ENCODE measurements at places on chromosomes 16 and 17.

DNA sequence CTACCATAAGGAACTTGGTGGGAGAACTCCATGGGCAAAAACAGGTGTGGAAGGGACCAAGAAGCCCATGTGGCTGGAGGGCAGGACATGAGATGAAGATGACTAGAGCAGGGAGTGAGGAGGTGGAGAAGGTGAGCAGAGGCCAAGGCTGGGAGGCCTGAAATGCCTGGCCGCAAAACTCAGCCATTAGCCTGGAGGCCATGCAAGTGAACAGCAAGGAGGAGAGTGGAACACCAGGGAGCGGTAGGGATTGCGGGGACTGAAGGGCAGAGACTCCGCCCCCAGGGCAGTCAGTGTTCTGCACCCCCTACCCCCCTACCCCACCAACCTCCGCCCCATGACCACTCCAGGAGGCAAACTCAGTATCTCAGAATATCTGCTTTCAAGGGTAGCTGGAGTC lies 17.0 kb downstream of the BCL7C start:
- DNase-seq, result no peak

- no peak for DNase-seq
These were observed 82.2 kb downstream of the SPECC1 start for GRCh38 chr17:20091174-20092029.

DNA sequence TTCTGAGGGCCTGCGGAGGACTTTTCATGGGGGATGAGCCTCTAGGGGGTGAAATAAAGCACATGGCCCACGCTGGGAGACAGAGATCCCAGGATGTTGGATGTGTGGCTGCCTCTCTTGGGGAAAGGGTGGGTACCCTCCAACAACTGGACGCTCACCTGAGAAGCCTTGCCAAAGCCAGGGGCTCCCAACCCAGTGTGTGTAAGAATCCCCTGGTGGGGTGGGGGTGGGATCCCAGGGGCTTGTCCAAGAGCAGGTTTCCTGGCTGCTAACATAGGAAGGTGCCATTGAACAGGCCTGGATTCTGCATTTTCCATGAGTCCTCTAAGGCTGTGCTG lies 587 bp downstream of the SNX20 start:
- no peak for DNase-seq

DNA sequence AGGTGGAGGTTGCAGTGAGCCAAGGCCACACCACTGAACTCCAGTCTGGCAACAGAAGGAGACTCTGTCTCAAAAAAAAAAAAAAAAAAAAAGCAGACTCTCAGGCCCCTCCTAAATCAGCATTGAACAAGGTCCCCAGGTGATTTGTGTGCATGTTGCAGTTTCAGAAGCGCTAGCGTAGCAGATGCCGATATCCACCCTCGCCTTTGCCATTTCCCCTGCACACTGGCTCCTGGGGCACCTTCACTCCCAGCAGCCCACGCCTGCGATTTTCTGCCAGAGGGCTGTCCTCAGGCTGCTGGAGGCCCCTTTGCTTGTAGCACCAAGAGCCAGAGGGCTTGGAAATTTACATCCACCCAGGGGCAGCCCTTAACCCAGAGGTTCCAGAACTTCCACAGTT lies 95.6 kb downstream of the WSCD1 start:
- no peak for DNase-seq

- no peak for DNase-seq
These were observed 6.2 kb downstream of the TNP2 start for GRCh38 chr16:11262915-11263314.

- peak; percentile 50 for DNase-seq
These were observed 9.4 kb upstream of the ENGASE start for GRCh38 chr17:79065105-79065670.

DNA sequence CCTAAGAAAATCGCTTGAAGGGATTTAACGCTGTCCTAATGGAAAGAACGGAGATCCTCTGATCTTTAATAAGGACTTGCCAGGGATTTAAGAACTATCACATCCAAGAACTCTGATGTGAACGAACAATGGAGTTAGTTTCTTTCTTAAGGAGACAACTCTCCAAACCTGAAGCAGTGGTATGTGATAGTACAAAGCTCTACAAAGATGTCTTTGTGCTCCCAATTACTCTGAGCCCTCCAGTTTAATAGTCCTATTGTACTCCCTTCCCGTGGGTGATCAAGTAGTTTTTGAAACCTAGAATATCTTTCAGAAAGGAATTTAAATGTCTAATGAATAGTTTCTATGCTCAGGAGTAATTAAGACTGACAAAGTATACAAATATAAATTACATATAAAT lies 123.8 kb downstream of the FTO start:
- DNase-seq, result no peak

DNA sequence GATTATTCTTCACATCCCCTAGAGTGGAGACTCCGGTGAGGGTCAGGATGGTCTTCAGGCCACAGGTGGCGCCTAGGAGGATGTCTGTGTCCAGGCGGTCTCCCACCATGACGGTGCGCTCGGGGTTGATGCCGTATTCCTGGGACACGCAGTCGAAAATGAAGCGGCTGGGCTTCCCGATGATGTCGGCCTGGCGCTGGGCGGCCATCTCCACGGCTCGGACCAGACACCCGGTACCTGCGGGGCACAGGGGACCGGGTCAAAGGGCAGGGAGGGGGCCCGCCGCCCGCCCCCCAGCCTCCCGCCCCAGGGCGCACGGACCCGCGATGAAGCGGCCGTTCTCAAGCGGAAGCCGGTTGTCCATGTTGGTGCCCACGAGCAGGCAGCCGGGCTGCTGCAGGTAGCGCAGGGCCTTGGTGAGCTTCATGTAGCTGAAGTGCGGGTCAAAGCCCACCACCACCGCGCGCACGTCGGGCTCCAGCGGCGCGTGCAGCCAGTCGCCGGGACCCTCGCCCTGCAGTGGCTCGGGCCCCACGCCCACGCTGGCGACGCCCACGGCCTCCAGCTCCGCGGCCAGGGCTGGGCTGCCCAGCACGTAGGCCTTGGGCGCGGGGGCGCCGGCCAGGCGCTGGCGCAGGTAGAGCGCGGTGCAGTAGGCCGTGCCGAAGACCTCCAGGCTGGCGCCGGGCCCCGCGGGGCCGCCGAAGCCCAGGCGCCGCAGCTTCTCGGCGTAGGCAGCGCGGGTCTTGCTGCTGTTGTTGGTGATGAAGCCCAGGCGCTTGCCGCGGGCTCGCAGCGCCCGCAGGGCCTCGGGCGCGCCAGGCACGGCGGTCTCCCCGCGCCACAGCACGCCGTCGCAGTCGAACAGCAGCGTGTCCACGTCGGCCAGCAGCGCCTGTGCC lies 572 bp downstream of the PGP start:
- DNase-seq, result no peak

- no peak for DNase-seq
These were observed 12.1 kb upstream of the CCL8 start for GRCh38 chr17:34307110-34307509.

DNA sequence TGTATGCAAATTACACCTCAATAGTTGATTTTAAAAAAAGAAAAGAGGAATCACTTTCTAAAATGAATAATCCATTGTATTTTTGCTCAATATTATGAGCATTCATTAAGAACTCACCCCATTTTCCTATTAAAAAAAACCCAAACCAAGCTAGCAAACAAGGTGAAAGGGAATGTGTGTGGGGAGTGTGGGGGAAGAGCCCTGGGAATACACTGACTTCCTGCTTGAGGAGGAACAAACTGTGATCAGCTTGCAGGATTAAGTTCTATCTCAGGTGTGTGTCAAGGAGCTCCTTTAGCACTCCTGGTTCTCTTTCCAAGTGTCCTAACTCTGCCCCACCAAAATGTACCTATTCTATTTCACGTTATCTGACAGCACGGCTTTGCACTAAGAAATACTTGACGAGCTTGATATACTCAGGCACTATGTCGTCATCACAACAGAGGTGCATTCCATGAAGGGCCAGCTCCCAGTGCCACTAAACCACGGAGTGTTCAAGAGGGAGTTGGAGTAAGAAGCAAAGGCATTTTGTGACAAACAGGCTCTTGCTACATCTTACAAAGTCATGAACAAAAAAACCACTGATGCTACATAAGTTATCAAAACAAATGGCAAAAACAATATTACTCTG lies 73.2 kb downstream of the MYH10 start:
- no peak for DNase-seq

DNA sequence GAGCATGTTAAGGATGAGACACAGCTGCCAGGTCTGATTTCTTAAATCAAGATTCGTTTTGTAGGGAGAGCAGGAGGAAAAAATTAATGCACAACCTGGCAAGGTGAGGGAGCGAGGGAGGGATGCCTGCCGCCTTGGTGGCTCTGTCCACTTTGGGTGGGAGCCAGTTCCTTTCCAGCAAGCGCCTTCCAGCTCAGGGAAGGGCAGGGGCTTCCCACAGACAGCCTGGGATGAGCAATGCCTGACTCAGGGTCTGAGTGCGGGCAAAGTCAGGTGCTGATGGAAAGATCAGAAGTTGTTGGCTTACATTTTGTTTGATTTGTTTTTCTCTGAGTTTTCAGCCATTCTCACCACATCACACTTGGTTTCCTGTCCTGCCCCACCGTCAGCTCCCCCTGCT lies 220.7 kb downstream of the ENGASE start:
- no peak for DNase-seq

DNA sequence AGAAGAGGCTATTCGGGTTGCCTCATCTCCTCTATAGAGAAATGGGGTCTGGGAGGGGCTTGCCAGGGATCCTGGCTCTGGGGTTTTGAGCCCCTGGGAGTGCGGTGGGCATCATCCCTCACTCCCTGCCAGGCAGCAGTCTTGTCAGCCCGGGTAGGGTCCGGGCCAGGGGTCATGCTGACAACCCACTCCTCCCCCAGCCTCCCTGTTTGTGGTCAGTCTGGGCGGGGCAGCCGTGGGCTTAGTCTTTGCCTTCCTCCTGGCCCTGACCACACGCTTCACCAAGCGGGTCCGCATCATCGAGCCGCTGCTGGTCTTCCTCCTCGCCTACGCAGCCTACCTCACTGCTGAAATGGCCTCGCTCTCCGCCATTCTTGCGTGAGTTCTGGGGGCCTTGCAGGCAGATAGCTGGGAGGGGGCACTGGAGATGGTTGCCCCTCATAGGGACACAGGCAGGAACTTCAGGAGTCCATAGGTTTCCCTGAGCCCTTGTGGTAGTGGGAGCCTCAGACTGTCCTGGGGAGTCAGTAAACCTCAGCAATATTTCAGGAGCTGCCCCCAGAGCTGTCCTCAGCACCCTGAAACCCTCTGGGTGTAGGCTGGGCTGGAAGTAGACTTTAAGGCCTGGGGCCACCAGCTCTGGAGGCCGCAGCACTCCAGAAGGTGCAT lies 6.9 kb downstream of the SLC9A5 start:
- no peak for DNase-seq

- no peak for DNase-seq
These were observed 47.0 kb downstream of the SMURF2 start for GRCh38 chr17:64615028-64615677.

DNA sequence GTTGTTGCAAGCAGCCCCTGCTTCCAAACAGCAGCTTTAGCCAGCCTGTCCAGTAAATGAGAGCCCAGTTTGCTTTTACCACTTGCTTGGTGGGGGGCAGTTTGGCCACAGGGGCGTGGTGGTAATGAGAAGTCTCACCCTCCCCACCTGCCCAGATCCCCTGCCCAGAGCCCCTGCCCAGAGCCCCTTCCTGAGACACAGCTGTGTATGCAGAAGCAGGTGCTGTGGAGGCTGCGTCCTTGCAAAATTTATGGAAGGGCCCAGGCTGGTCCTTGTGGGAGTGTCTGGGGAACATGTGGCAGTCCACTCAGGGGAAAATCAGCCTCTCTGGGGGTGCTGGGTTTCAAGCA lies 27.6 kb upstream of the LGALS9 start:
- no peak for DNase-seq

- no peak for DNase-seq
These were observed 89.0 kb downstream of the SYCE1L start for GRCh38 chr16:77288222-77288621.

DNA sequence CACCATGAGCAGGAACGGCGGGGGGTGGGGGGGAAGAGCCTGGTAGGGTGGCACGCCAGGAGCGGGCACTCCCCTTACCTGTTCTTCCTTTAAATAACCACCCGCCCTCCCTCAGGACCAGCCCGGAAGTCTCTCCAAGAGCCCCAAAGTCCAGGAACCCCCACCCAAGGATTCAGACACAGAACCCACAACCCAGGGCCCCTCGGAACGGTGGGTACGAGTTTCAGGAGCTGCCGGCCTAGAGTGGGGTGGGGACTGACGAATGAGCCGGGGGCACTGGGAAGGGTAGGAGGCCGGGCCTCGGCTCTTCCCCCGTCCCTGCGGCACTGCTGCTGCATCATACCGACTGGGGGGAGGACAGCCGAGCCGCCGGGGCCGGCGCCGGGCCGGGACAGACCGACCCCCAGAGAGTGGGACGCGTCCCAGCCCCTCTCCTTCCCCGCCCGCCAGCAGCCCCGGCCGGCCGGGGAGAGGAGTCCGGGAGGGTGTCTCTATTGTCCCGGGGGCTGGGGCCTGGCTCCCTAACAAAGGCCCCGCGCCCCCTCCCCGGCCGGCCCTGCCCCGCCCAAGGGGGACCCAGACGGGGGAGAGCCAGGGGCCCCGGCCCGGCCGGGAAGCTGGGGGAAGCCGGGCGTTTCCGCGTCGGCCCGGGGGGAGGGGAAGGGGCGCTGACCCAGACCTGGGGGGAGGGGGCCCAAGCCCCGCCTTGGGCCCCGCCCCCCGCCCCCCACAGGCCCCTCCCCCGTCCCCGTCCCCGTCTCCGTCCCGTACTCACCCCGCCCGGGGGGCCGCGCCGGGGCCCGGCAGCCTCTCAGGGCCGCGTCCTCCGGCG lies 747 bp downstream of the ATXN7L3 start:
- DNase-seq, result peak; percentile 49

DNA sequence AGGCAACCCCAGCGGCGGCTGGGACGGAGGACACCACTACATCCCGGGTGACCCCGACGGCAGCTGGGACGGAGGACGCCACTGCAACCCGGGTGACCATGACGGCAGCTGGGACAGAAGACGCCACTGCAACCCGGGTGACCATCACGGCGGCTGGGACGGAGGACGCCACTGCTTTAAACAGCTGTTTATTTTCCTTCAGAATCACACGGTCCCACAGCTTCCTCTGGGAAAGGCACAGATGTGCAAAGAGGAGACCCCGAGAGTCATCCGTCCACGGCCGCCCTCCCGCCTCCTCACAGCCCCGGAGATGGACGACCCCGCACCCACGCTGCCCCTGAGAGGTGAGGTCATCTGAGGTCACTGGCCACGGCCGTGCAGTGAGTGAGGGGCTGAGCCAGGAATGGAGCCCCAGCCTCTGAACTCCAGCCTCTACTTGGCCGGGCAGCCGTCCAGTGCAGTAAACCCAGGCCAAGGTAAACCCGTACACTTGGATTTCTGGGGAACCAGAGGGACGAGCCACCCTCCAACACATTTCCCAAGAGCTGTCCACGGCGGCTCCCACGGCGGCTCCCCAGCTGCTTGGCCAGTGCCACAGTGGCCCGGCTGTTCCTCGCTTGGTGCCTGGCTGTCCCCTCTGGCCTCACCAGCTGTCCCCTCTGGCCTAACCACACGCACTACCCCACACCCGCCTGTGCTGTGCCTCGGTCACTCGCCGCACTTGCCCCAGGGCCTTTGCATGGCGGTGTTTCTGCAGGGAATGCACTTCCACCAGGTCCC lies 43.2 kb upstream of the PABPN1L start:
- DNase-seq, result no peak

DNA sequence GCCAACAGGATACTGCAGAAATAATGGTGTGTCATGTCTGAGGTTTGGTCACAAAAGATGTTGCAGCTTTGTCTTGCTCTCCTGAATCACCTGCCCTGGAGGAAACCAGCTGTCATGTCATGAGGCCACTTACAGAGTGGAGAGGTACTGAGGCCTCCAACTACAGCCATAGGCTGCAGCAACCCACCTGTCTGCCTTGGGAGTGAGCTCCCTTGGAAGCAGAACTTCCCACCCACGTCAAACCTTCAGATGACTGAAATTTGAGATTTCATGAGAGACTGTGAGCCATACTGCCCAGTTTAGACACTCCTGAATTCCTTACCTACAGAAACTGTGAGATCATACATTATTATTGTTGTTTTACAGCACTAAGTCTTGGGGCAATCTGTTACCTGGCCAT lies 475.9 kb downstream of the HS3ST3B1 start:
- DNase-seq, result no peak

All from T-helper 9 cell (primary cell).